ENCODE measurements at places on chromosomes 3 and 15. TPM values are rescaled to one million over a fixed set of nuclear protein-coding genes. Genes with fewer than 3 reads are reported as not detected.

DNA sequence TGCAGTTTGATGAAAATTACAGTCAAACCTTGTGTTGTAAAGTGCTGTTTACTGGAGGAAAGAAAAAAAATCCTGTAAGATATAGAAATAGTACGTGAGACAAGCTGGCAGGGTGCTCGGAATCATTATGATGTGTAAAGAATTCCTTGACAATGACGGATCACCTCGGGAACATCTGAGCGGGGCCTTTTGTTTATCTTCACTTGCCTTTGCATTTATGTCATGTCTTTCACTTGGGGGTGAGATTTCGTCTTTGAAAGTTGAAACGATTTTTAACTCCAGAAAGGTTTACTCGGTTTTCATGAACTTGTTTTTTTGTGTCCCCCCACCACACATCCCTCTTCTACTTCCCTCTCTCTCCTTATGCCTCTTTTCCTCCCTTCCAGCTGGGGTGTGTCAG is 128.3 kb upstream of the VEPH1 start:
- no peak for DNase-seq

DNA sequence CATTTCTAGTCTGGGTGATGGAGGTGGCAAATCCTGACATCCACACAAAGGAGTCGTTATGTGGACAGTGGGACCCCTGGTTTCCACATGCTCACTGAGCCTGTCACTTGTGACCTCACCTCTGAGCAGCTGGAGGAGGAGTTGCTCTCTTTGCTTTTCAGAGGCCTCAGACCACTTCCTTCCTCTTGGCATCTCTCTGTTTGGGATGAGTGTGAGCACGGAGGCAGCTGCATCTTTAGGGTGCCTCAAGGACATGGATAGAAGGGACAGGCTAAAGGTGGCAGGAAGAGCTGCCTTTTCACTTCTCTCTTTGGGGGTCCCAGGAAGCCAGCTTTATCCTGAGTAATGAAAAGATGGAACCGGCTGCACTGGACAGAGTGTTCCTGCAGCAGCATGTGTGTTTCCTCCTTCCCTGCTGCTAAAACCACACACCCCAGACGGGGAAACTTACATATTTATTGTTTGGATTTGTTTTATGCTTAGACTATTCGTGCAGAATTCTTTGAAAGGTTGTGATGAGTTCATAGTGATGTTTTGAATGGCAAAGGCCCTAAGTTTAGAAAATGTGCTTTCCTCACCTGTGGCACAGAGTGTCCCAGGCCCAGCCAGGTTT is 31.8 kb downstream of the GPR171 start:
- DNase-seq: peak; percentile 71

The CEP19 gene
- total RNA-seq: 3.1 TPM

- DNase-seq: no peak
These were observed 20.3 kb downstream of the PPCDC start for GRCh38 chr15:75043509-75044257.

The CSPG4 gene
- not detected for total RNA-seq

- no peak for DNase-seq
These were observed 9.1 kb upstream of the ADPRH start for GRCh38 chr3:119570229-119570628.

The ARNT2 gene
- total RNA-seq: not detected

- DNase-seq: no peak
These were observed 5.9 kb upstream of the DCP1A start for GRCh38 chr3:53353202-53353601.

GRCh38 chr3:171401432-171401831 is 58.8 kb downstream of the TNIK start:
- DNase-seq: no peak

GRCh38 chr3:63450023-63450422 is 171.9 kb downstream of the SYNPR start:
- no peak for DNase-seq

DNA sequence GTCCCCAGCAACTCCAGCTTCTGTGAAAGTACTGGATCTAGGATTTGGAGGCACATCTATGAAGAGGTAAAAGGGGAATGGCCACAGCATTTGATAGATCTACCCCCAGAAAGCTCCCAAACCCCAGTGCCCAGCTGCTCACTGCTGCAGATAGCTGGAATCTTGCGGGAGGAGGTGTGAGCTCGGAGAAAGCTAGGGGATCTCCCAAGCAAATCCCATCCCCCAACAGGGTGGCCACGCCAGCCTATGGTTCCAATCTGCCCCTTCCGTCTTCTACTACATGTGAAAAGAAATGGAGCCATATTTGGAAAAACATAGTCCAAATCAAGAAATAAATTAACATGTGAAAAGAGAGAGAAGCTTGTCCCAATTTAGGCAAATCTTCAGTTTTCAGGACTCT is 42.0 kb downstream of the SEMA5B start:
- DNase-seq: no peak

The TMEM212 gene
- not detected for total RNA-seq

The THPO gene
- not detected for total RNA-seq

DNA sequence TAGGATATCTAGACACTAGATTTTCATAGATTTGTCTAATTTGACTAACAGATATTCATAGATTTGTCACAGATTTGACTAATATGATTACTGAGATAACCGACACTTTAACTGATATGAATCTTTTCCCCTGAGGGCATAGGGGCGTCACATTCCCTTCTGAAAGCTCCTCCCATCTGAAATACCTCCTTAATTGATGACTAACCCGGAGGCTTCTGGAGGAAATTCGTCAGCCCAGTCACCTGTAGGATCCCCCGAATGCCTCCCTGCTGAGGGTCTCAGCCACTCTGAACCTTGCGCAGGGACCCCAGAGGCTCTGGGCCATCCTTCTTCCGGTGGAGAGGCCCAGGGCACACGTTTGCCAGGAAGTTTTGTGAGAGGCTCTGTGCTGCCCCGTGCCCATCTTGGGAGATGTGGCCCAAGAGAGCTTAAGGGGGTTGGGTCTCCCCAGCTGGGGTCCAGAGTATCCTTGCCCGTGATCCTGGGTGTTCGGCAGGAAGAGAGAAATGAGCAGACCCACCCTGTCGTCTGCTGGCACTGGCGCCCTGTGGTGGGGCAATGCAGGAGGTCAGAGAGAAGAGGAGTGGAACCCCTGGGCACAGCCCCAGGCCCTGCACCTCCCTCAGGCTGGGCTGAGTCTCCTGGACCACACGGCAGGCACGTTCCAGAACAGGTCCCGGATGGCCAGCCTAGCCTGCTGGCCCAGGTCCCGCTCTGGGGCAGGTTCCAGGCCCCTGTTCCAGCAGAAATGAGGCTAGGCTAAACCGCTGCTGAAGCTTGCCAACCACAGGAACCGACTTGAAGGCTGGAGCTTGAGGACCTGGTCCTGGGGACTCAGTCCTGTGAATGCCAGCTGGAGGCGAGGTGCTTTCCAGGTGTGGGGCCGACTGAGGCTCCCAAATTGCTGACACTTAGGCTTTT is 1.7 kb downstream of the PLA2G4D start:
- no peak for DNase-seq

The FGD5 gene
- total RNA-seq: not detected

DNA sequence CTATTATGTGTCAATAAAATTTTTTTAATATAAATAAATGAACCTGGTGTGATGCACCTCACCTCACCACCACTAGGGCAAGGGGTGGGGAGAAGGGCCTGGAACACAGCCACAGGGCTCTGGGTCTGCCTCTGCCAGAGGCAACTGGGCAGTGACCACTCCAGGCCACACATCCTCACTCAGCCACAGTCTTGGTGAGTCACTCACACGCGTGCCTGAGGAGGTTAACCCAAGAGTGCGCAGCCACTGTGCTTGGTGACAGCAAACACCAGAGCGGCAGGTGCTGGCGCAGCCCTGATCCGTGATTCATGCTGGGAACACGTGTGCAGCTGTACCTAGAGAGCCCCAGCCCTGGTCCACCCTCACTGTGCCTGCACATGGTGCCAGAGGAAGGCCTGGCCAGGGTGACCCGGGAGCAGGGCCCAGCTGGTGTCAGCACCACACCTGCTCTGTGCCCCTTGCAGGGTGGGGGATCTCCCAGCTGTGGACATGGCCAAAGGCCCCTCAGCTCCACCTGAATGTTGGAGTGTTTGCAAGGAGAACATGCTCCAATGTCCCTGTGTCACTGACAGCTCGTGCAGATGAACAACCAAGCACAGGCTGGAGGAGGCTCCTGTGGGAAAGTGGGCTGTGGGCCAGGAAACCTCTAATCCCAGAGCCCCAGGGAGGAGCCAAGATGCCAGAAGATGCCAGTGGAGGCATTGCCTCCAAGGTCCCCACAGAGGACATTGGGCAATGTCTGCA is 2.1 kb downstream of the SLC41A3 start:
- DNase-seq: peak; percentile 12

DNA sequence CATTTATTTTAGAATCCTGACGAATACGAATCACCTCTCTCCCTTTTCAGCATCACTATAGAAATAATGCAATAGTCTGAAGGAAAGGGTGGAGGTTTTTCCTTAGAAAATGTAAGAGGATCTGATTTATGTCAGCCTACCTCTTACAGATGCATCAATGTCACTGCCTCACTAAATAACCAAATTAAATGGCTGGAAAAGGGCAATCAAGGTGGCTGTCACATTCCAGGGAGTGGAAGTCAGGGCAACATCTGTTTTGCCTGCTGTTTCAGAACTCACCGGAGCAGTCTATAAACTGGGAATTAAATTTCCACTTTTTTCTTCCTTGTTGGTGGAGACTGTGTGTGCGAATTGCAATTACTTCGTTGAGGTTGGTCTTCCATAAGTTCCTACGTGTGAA is 299.3 kb upstream of the PDZRN3 start:
- DNase-seq: no peak

The ZNF280D gene
- 13.7 TPM for total RNA-seq

DNA sequence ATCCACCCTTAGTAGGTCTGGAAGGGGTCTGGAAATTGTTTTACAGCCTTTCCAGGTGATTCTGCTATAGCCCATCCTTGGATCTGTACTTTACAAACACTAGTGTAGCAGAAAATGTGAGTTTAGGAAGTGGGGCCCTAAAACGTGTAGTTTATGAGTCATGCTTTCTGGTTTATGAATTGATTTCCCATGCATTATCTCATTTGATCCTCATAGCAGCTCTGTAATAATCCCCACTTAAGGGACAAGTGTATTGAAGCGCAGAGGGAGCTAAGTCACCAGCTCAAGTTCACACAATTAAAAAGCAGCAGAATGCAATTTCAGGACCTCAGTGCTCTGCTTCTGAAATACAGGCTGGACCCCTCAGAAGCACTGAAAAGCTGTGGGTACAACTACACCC is 22.7 kb upstream of the STARD5 start:
- no peak for DNase-seq

GRCh38 chr3:90095811-90096210 is 988.4 kb downstream of the EPHA3 start:
- no peak for DNase-seq

DNA sequence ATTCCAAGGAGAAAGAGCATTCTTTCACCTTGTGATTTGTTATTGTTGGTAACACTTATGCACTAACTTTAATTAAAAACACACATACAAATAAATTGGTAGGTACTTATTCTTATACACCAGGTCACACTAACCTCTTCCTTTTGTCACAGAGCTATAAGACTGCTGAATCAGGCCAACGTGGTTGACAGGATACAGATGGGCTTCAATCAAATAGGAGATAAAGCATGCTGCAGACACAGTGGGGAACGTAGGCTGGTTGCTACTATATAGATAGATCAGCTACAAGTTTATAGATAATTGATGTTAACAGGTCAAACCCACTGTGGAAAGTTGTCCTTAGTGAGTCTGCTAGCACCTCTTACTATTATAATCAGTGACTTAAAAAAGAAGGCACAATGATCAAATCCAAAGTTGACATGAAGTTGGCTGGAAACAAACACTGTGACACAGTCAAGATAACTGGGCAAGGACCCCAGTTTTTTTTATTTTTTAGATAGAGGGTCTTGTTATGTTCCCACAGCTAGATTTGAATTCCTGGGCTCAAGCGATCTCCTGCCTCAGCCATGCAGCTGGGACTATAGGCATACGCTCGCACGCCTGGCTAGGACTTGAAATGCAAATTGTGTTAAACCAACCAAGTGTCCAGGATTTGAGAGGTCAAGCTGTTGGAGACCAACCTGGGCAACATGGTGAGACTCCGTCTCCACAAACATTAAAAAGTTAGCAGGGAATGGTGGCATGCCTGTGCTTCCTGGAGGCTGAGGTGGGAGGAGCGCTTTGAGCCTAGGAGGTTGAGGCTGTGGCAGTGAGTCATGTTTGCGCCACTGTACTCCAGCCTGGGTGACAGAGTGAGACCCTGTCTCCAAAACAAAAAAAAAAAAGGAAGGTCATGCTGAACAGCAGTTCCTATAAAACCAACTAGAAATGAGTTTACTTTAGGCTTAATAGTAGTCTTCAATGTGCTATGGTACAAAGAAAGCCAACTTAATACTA is 97.9 kb upstream of the MEX3B start:
- DNase-seq: no peak

GRCh38 chr3:41118461-41119390 is 80.6 kb upstream of the CTNNB1 start:
- peak; percentile 18 for DNase-seq

The CYP1A2 gene
- total RNA-seq: not detected

- DNase-seq: no peak
These were observed 34.9 kb downstream of the PPCDC start for GRCh38 chr15:75058127-75058905.

GRCh38 chr15:58536414-58536813 is 104.6 kb downstream of the LIPC start:
- no peak for DNase-seq

The ADAMTSL3 gene
- not detected for total RNA-seq

DNA sequence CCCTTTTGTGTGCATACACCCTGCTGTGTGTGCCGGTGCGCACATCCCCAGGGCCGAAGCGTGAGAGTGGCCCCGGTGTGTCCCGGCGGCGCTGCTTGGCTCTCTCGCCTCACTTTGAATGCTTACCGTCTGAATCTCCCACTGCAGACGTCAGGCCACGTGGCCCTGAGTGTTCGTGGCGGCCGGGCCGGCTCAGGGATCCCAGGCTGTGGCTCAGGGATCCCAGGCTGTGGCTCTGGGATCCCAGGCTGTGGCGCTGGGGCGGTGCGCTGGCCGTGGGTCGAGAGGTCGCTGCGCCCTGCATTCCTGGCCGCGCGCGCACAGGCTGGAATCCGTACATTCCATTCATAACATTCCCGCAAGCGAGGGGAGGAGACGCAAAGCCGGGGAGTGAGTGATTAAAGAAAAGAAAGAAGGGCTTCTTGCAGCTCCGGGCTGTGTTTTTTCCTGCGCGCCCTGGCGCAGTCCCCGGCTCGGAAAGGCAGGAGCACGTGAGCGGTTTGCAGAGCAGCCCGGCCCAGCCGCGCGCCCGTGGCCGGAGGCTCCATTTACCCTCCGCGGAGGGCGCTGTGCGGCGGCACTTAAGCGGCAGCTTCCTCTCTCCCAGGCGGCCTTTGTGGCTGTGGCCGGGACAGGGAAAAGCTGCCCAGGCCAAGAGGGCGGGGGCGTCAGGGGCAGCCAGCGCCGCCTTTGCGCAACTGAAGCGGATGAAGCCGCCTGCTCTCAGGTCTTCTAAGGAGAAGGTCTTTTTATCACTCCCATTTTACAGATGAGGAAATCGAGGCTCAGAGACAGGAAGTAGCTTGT is 87.0 kb upstream of the ALDH1L1 start:
- DNase-seq: no peak

The VIPR1 gene
- 6.3 TPM for total RNA-seq

The MYO5C gene
- total RNA-seq: 0.25 TPM
